Activated naive CD4-positive, alpha-beta T cell treated with anti-CD3 and anti-CD28 coated beads for 36 hours (primary cell): ENCODE measurements at places on chromosomes 5 and 9. TPM values are rescaled to one million over a fixed set of nuclear protein-coding genes. Genes with fewer than 3 reads are reported as not detected.

GPRIN1 gene
- total RNA-seq: 1.5 TPM

DPYSL3 gene
- total RNA-seq: 0.05 TPM

DNA sequence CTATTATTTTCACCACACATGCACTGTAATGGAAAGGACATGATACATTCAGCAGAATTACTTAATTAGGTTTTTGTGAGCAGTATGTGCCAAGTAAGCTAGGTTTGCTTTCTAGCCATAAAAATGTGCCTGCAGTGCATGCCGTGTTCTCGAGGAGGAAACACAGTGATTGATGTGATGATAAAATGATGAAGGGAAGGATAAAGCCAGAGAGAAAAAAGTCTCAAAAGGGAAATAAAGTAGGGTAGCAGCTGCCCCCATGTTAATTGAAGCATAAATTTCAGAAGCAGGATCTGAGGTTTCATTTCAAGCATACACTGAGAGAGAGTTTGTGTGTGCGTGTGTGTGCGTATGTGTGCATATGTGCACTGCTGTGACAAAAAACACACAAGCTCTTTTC is 714.2 kb upstream of the C9orf72 start:
- DNase-seq: no peak

GRCh38 chr9:18074041-18074440 is 399.9 kb upstream of the ADAMTSL1 start:
- DNase-seq: no peak

DNA sequence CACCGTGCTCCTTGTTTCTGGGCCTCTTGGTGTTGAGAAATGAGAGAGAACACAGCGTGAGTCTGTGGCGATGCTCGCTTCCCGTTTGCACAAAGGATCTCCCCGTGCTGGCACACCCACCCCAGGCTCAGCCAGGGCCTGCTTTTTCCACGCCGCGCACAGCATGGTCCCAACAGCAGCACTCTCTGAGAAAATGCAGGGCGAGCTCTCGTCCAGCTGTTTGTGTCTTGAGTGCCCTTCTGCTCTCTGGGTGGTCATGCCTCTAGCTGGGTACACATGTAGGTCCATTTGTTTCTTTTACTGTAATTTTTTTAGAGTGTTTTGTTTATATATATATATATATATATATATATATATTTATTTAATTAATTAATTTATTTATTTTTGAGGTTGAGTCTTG is 26.6 kb downstream of the FBXW5 start:
- DNase-seq: no peak
